Stimulated activated CD8-positive, alpha-beta memory T cell treated with anti-CD3 and anti-CD28 coated beads, Interleukin-7, amount 100 ng/mL, for 4 hours (primary cell): ENCODE measurements at places on chromosomes 2 and 18.

- DNase-seq = no peak
These were observed 6.8 kb downstream of the TFPI start for GRCh38 chr2:187547353-187547979.

DNA sequence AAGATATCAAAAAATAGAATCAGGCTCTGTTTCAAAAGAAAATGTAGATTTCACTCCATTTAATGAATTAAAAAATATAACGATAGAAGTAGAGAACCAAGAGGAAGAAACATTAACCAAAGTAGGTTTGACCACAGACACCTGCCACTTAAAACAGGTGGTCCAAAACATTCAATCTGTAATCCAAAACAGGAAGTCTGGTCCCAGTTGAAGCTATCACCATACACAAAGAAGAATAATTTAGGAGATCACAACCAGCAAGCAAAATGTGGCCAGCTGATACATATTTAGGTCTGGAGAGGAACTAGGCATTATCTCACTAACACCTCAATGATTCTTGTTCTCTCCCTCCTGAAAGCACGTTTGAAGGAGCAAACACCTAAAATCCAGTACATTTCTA is 73.1 kb downstream of the FTCDNL1 start:
- no peak for DNase-seq

- no peak for DNase-seq
These were observed 141.3 kb downstream of the FIGN start for GRCh38 chr2:163594497-163594896.

GRCh38 chr2:143698888-143699570 is 569.8 kb downstream of the ARHGAP15 start:
- no peak for DNase-seq

- no peak for DNase-seq
These were observed 1.0 kb downstream of the CXCR4 start for GRCh38 chr2:136116813-136117390.

GRCh38 chr2:74327199-74327598 is 16.0 kb downstream of the SLC4A5 start:
- no peak for DNase-seq

- no peak for DNase-seq
These were observed 62.8 kb downstream of the MYO1B start for GRCh38 chr2:191308026-191308425.

DNA sequence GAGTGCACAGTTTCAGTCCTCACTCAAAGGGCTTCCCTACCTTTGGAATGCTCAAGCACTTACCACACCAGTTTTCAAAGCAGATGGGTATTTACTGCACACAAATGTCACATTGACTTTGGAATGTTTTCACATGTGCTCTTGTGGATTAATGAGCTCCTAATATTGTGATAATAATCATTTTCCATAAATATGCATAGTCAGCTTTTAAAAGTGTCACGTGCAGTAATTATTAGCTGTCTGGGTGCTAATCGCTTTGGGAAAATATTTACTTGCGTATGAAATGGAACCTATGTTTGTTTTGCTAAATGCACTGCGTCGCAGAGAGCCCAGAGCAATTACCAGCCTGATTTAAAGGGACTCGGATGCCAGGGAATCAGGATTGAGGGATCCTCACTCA is 229.3 kb downstream of the SMAD2 start:
- no peak for DNase-seq

DNA sequence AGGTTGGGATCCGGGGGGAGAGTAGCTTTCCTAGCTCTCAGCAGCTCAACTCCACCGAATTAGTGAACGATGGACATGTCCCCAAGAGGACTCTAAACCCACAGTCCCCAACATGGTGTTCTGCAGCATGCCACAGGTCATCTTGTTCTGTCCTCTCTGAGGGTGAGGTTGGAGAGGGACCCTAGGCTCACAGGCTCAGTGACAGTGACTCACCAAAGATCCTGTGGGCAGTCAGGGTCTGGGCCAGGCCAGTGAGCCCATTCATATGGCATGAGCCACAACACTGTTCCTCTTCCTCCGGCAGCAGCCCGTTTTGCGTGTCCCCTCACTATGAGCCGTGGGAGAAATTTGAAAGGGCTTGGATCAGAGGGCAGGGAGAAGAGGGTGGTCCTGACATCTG is 2.8 kb upstream of the SLC20A1 start:
- DNase-seq = no peak

DNA sequence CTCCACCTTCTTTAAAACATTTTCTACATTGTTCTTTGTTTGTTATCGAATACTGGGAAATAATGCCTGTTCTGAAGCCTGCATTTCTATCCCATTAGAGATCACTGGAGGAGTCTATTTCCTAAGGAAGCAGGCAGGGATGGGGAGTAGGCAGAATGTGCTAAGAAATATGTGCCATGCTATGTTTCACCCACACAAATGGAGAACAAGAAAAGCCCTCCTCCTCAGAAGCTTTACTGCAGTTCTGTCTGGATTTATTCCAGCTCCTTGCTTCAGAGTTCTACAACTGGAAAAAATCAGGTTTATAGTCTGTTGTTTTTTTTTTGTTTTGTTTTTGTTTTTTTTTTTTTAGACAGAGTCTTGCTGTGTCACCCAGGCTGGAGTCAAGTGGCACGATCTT is 825.1 kb downstream of the SLC4A3 start:
- DNase-seq = no peak
